Globus pallidus (tissue), 1 donor: ENCODE measurements at places on chromosomes 5 and 9.

DNA sequence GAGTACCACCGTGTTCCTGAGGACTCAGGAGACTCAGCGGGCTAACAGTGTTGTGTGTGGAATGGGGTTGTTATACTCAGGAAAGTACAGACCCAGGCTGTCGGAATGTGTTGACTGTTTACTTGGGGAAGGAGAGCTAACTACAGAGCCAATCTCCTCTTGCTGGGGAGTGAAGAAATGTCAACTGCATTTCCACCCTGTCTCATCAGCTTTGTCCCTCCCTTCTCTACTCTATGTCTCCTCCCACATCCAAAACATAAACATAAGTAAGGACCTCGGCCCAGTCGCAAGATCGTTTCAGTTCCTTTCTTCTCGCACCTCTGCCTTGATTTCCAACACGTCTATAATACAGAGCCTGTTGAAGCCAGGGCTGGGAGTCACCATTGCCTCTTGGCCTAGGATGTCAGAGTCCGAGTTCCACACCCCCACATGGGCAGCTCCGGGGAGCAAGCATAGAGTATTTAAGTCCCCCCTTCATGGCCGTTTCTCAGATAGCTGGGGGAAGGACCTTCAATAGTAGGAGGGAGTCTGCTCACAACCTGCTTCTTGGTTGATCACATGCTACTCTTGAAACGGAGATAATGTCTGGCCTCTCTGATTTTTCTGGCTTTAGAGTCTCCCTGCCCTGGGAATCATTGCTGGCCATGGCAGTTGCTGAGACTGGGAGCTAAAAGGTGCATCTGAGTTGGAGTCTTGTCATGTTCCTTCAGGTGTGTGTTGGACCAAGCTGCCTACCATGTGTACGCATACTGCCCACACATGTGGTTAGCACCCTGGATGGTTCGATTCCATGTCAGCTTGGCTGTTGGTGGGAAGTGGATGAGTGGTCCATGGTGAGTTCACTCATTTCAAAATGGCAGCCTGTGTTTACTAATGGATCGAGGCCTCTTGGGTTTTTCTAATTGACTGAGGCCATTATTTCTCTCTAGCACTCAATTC, 147.3 kb downstream of the MTX3 start:
- DNase-seq: no peak

GRCh38 chr5:73440262-73440661, 8.3 kb downstream of the FOXD1 start:
- no peak for DNase-seq

GRCh38 chr5:88298425-88298824, 29.8 kb upstream of the TMEM161B start:
- no peak for DNase-seq

DNA sequence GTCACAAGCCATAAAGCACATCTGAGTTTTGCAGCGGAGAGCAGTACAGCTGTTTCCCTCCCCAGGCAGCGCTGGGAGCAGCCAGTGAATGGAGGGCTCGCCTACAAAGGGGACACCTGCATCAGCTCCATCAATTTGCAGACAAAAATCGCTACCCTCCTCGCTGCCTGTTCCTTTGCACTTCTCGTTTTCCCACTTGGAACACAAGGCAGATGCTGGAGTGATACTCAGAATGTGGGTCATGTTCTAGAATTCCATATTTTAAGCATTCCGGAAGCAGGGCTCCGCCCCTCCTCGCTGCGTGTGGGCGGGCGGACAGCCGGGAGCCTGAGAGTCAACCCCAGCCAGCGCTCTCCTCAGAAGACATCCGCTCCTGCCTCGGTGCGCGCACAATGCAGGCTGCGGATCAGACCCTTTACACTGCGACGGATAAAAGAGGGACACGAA, 92.1 kb downstream of the LMNB1 start:
- no peak for DNase-seq
